ENCODE measurements at places on chromosomes 12 and 14.

- DNase-seq = no peak
These were observed 641.4 kb downstream of the RPS29 start for GRCh38 chr14:48944809-48945208.

- DNase-seq = no peak
These were observed 94.2 kb upstream of the RIC8B start for GRCh38 chr12:106680280-106680679.

DNA sequence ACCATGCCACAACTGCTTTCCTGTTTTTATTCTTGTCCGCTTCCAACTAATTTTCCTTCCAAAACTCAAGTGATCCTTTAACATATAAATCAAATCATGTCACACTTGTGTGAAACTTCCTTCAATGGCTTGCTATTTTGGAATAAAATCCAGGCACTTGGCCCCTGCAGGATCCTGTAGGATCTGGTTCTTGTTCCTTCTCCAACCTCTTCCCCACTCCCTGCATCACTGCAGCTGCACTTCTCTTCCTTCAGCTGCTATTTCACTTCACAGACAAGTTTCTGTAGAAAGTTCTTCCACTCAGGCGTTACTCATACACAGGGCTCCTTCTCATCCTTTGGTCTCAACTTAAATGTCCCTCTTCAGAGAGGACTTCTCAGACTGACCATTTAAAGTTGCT is 239.7 kb upstream of the BTG1 start:
- no peak for DNase-seq

DNA sequence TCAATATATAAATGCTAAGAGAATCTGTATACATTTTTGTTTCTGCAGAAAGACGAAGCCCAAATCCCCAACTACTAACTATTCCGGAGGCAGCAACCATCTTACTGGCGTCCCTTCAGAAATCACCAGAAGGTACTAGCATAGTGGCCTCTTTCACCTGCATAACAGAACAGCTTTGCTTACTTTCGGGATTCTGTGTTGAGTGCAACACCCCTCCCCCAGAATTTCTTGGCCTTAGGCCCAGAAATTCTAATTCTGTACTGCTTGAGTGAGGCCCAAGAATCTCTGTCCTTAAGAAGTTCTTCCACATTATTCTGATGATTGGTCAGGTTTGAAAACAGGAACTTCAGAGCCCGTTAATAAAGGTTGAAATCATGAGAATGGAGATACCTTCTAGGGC is 2.9 kb downstream of the SPX start:
- no peak for DNase-seq

- DNase-seq = no peak
These were observed 154.2 kb downstream of the DPF3 start for GRCh38 chr14:72739446-72740405.

DNA sequence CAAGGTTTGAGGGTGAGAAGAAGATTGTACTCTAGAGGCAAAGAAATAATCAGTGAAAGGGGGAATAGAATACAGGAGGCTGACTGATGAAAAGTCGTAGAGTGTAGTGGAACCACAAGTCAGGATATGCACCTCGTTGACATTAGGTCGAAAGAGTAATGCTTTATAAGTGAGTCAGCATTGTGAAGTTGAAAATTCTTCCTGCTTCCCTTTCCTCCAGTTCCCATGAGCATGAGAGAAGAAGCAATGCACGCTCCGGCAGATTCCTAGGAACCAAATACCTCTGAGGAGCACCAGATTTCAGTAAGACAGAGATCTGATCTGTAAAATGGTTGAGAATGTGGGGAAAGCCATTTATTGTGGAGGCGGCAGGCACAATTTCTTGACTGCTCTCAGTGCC is 16.5 kb downstream of the CCER1 start:
- DNase-seq = no peak

Data from thymus (tissue), 14 donors.